Endothelial cell of umbilical vein (primary cell): ENCODE measurements at places on chromosomes 13 and 19. TPM values are rescaled to one million over a fixed set of nuclear protein-coding genes. Genes with fewer than 3 reads are reported as not detected.
A peak's percentile ranks its signal among the peaks of the same experiment; 100 is the strongest.

- peaks cover 8% of the 10 kb centered on the region for H3K27me3 ChIP-seq
- peaks cover 17% of the 10 kb centered on the region for H3K4me1 ChIP-seq
- no peak for DNase-seq
- H3K36me3 ChIP-seq: no peaks in the 10 kb centered on the region
- no peak overlapping the region for H3K4me3 ChIP-seq
These were observed 90.5 kb upstream of the ANKRD10 start for GRCh38 chr13:111005364-111005763.

MAP2K2 gene
- 126 and 161 TPM in 2 replicates for polyA plus RNA-seq

DNA sequence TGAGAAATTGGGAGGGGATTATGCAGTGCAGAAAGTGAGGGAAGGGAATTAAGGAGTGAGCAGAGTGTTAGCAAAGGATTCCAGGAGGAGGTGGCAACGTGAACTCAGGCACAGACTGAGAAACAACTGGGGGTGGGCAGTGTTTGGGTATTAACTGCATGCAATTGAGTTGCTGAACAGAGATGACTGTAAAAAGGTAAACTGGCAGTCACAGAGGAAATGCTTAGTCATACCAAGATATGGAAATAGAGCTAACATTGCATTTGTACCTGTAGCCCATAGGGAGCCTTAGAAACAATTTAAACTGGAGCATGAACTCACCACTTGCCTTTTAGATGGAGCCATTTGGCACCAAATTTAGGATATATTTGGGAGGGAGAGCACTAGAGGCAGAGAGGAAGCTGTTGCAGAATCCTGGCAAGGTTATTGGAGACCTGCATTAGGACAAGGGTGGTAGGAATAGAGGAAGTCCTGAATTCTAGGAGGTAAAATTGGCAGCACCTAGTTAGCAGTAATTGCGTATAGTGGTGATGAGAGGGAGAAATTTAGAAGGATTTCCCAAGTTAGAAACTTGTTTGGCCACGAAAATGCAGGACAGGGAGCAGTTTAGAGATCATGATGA, 100.6 kb upstream of the FRY start:
- no peak overlapping the region for H3K27ac ChIP-seq
- DNase-seq: no peak
- no peaks in the 10 kb centered on the region for H3K36me3 ChIP-seq
- H3K4me3 ChIP-seq: no peak overlapping the region
- H3K27me3 ChIP-seq: no peaks in the 10 kb centered on the region

GRCh38 chr13:68254151-68254550, 1024.0 kb upstream of the PCDH9 start:
- no peaks in the 10 kb centered on the region for H3K4me1 ChIP-seq
- DNase-seq: no peak
- no peak overlapping the region for H3K4me3 ChIP-seq
- no peaks in the 10 kb centered on the region for H3K36me3 ChIP-seq

ITM2B gene
- 150 and 163 TPM in 2 replicates for polyA plus RNA-seq

SYDE1 gene
- polyA plus RNA-seq: 33.1 and 40.1 TPM in 2 replicates

- H3K36me3 ChIP-seq: peaks cover 4% of the 10 kb centered on the region
- no peak for DNase-seq
- no peak overlapping the region for H3K27ac ChIP-seq
- no peak overlapping the region for H3K4me3 ChIP-seq
These were observed 169.0 kb downstream of the TBC1D4 start for GRCh38 chr13:75312884-75313520.

GRCh38 chr19:35521124-35521743, 6.9 kb downstream of the SBSN start:
- no peak overlapping the region for H3K4me3 ChIP-seq
- H3K36me3 ChIP-seq: no peaks in the 10 kb centered on the region
- no peaks in the 10 kb centered on the region for H3K4me1 ChIP-seq
- DNase-seq: no peak

KLK10 gene
- not detected in 2 replicates for polyA plus RNA-seq

- DNase-seq: no peak
- H3K4me3 ChIP-seq: no peak overlapping the region
- no peak overlapping the region for H3K27ac ChIP-seq
- no peaks in the 10 kb centered on the region for H3K36me3 ChIP-seq
- no peaks in the 10 kb centered on the region for H3K4me1 ChIP-seq
These were observed 38.2 kb upstream of the SIAH3 start for GRCh38 chr13:45889590-45890243.

GRCh38 chr19:34962687-34963572, 1.1 kb downstream of the ZNF792 start:
- H3K4me1 ChIP-seq: peaks cover 13% of the 10 kb centered on the region
- peaks cover 33% of the 10 kb centered on the region for H3K36me3 ChIP-seq
- H3K27me3 ChIP-seq: no peaks in the 10 kb centered on the region
- peak; percentile 67 for DNase-seq

SAFB2 gene
- 24.6 and 31.5 TPM in 2 replicates for polyA plus RNA-seq

DNA sequence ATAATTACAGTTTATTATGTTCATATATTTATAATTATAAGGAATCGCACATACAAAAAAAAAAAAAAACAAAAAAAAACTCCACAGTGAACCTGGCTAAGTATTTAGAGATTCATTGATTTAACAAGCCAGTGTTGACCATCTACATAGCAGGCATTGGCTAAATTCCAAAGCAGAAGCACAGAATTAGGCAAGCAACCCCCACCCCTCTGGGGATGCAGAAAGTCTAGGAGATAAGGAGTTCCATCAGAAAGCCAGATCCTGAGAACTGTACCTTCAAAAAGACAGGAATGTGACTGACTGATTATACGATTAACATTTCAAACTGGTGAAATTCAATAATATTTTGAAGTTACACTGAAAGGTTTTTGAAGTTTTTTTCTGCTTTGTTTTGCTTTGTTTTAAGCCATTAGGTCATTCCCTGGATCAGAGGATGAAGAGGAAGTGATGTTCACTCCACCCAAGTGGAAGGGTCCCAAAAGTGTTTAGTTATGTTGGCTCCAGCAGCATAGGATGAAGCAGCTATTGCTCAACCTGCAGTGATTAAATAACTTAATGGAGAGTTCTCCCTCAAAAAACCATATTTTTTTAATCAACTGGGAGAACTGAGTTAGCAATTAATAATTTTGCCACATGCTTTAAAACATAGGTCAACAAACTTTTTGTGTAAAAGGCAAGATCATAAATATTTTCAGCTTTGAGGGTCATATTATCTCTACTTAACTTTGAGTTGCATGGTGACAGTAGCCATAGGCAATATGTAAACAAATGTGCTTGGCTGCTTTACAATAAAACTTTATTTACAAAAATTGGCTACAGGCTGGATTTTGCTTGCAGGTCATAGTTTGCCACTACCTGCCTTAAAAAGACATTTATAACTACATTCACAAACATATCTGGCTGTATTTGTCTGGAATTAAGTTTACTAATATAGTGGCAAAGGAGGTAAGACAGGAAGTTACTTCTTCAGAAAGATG, 49.6 kb downstream of the DOCK9 start:
- peaks cover 13% of the 10 kb centered on the region for H3K4me1 ChIP-seq
- DNase-seq: peak; percentile 79
- no peak overlapping the region for H3K4me3 ChIP-seq
- H3K27me3 ChIP-seq: no peaks in the 10 kb centered on the region
- H3K27ac ChIP-seq: peak overlapping the region; percentile 59

DNA sequence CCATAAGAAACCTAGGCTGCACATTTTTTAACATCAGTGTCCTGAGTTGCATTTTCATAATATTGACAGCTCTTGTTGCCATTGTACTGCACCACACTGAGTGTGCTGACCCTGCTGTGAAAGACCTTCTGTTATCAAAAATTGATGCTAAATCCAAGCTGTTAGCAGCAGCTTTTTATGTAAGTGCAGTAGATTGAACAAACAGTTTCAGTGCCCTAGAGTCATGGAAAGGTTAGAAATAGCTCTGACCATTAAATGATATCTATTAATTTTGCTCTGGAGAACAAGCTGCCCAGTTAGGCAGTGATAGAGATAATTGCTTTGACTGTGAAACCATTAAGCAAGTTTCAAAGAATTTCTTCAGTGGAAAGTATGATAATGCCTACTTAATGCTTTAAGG, 1289.2 kb upstream of the PCDH20 start:
- H3K27ac ChIP-seq: no peak overlapping the region
- H3K4me1 ChIP-seq: no peaks in the 10 kb centered on the region
- no peaks in the 10 kb centered on the region for H3K36me3 ChIP-seq
- H3K4me3 ChIP-seq: no peak overlapping the region
- no peak for DNase-seq
- H3K27me3 ChIP-seq: no peaks in the 10 kb centered on the region

SPC24 gene
- polyA plus RNA-seq: 17.2 and 19.8 TPM in 2 replicates

CYP2F1 gene
- polyA plus RNA-seq: not detected in 2 replicates

TYROBP gene
- polyA plus RNA-seq: not detected in 2 replicates

DNA sequence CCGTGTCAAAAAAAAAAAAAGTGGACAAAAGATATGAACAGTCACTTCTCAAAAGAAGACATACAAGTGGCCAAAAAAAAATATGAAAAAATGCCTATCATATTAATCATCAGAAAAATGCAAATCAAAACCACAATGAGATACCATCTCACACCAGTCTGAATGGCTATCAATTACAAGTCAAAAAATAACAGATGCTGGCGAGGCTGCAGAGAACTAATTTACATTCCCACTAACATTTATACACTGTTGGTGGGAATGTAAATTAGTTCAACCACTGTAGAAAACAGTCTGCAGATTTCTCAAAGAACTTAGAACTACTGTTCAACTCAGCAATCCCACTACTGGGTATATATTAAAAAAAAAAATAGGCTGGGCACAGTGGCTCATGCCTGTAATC, 26.5 kb upstream of the FOXO1 start:
- H3K4me3 ChIP-seq: no peak overlapping the region
- H3K36me3 ChIP-seq: no peaks in the 10 kb centered on the region
- DNase-seq: peak; percentile 15
- H3K27ac ChIP-seq: peak overlapping the region; percentile 46
